ENCODE measurements at places on chromosomes 7 and 10.

DNA sequence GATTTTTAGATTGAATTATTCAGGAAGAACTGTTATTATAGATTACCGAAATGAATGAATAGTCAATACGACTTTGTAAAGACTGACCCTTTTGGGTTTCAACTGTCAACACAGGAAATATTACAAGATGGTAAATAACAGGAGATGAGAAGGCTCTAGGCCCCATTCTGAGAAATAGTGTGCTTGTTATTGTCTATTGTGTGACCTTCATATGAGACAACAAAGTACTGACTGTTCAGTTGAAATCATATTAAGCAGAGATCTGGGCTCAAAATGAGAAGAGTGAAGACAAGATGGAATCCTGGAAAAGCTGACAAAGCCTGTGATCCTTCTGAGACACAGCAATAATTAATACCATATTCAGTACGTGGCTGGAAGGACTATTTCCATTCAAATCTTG lies 503.8 kb downstream of the INHBA start:
- DNase-seq = no peak

- DNase-seq = no peak
These were observed 178.6 kb downstream of the CDK14 start for GRCh38 chr7:90774706-90775105.

DNA sequence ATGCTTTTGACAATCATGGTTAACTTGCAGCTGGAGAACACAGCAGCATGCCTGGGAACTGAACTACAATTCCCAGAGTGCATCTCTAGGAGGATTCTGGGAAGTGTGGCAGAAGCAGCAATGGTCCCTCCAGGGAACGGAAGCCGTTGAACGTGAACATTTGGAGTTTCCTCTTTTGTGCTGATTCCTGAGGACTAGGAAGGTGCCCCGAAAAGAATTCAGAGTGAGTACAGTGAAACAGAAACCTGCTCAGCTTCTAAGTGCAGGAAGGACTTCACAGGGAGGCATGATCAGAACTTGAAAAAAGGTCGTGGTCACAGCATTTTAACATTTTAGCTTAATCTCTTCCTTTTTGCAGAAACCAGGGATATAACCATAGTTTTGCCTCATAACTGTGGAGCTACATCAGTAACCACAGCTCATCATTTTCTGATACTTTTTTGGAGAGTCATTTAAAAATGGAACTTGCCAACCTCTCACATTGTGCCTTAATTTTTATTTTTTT lies at the start of gene NUDT13:
Gene NUDT13, plus strand, starts transcription at position 111 of the 505 bp plus-strand sequence. CDS start 3,911 bp downstream, outside the sequence.
- DNase-seq = peak; percentile 92

GRCh38 chr7:2399848-2400587 lies 3.4 kb upstream of the CHST12 start:
- peak; percentile 98 for DNase-seq

- DNase-seq = no peak
These were observed 60.2 kb downstream of the MPP7 start for GRCh38 chr10:28242555-28243204.

- peak; percentile 74 for DNase-seq
These were observed at the start of gene STK32C for GRCh38 chr10:132307823-132308586. Gene STK32C (minus strand): TSS chr10:132307950. CDS start chr10:132307833, 117 bp downstream.

- DNase-seq = no peak
These were observed 148.8 kb downstream of the HIBADH start for GRCh38 chr7:27513885-27514284.

DNA sequence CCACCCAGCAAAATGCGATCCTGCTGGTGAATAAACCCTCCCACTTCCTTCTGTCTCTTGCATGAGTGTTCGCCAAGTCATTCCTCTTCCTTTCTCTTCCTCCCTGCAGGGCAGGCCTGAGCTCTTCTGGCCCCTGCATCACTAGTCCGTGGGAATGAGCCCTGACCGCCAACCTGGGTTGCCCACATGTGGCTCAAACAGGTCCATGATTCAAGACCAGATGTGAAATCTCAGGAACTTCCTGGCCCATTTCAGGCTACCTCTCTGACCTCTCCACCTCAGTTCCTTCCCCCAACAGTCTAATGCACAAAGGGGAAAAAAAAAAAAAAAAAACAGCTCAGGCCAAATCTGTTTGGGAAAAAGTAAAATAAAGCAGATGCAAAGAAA lies 5.4 kb upstream of the YWHAG start:
- DNase-seq = peak; percentile 79

GRCh38 chr10:49366460-49366859 lies 29.4 kb downstream of the DRGX start:
- no peak for DNase-seq

GRCh38 chr7:44286618-44287487 lies 38.5 kb downstream of the CAMK2B start:
- no peak for DNase-seq

- DNase-seq = no peak
These were observed 114.8 kb downstream of the SH3PXD2A start for GRCh38 chr10:103740611-103741010.

- DNase-seq = no peak
These were observed 85.0 kb downstream of the PODXL start for GRCh38 chr7:131471250-131472004.

- no peak for DNase-seq
These were observed 5.4 kb upstream of the MYPN start for GRCh38 chr10:68103901-68104300.

DNA sequence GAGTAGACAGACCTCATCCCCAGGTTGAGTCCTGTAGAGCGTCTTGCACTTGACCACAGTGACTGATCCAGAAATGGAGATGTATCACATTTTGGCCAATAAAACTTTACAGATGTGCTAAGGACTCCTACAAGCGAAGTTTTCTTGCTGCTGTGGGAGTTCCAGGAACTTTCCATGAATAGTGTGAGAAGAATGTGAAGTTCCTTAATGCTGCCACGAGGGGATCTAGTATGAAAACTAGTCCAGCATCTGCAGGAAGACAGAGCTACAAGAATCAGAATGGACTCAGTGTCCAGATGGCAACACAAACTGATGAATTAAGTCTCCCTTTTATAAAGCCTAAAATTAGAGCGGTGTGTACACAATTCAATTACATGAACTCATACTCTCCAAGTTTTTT lies 14.8 kb upstream of the LSM8 start:
- no peak for DNase-seq

- no peak for DNase-seq
These were observed 1.6 kb downstream of the PRR15 start for GRCh38 chr7:29565224-29565630.

- DNase-seq = no peak
These were observed 599.6 kb upstream of the POT1 start for GRCh38 chr7:125529249-125529648.
